EL (cell line): ENCODE measurements at places on chromosomes 5 and 9.

- DNase-seq, result peak; percentile 37
Observed at GRCh38 chr5:120415985-120416384, 48.1 kb upstream of the PRR16 start.

GRCh38 chr5:159971514-159971913 is 37.4 kb upstream of the TTC1 start:
- no peak for DNase-seq

- no peak for DNase-seq
Observed at GRCh38 chr5:151138114-151138513, 19.5 kb downstream of the ANXA6 start.

- no peak for DNase-seq
Observed at GRCh38 chr5:110965773-110966581, 105.5 kb upstream of the TSLP start.

DNA sequence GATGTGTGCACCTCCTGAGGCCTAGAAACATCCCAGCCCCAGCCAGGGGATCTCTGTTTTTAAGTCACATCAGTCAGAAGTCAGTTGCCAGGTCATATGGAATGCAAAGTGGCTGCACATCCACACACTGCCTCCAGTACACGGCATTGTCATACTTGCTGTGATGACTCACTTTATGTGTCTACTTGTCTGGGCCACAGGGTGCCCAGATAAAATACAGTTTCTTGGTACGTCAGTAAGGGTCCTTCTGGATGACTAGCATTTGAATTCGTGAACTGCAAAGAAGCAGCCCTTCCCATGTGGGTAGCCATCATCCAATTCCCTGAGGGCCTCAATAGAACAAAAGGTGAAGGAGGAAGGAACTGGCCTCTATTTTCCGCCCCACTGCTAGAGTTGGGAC is 27.7 kb downstream of the AUH start:
- DNase-seq, result peak; percentile 52

DNA sequence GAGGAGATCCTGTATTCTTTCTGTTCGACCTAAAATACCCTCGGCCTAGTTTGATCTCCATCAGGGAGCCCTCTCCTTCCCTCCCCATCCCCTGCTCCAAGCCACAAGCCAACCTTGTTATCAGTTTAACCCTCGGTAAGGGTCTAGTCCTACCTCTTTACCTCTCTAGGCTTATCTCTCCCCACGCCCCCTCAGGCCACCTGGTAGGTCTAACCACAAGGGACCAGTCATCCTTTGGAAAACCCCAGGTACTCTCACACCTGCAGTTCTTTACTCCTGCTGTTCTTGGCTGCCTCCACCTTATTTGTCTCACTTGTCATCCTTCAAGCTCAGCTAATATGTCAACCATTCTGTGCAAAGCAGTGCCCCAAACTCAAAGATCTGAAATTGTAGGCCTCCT is 78.7 kb downstream of the RAD23B start:
- DNase-seq, result no peak

GRCh38 chr9:94960964-94961363 is 234.5 kb downstream of the AOPEP start:
- DNase-seq, result no peak

- DNase-seq, result no peak
Observed at GRCh38 chr5:1971944-1972343, 89.2 kb upstream of the IRX4 start.

DNA sequence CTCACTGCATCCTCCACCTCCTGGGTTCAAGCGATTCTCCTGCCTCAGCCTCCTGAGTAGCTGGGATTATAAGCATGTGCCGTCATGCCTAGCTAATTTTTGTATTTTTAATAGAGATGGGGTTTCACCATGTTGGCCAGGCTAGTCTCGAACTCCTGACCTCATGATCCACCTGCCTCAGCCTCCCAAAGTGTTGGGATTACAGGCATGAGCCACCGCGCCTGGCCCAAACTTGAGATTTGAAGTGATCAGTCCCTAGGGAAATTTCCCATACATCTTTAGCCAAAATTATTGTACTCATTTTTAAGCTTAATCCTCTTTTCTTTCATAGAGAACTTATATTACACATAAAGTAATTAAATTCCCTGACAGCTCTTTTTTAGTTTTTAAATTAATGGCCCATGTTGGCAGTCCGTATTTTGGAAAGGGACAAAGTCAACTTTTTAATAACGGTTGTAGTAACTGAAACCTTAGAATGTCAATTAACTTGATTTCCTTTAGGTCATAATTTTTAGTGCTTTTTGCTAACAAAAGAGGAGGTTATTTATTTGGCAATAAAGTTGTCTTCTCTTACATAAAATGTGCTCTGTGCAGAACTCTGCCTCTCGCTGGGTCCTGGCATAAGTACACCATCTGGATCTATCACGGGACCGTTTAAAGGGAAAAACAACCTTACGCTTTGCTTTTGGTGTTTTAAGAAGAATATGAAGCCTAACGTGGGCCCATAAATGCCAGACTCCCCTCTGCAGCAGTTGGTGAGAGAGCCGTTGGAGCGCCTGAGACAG is 142.3 kb upstream of the OTULINL start:
- DNase-seq, result no peak

DNA sequence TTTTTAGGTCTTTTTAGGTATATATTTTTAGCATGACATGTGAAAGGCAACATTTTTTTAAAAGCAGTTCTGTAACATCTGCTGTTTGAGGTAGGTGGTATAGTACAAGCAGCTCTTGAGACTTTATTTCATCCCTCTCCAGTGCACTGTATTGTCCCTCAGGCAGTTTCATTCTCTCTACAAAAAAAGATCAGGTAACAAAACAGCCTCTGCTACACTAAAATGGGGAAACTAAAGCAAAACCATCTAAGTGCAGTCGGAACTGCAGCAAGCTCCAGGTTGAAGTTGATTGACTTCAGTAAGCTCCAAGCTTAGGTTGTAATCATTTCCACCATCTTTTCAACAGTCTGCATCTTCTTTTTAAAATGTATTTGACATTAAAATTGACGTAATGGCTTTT is 195.6 kb downstream of the DEPDC1B start:
- DNase-seq, result no peak

DNA sequence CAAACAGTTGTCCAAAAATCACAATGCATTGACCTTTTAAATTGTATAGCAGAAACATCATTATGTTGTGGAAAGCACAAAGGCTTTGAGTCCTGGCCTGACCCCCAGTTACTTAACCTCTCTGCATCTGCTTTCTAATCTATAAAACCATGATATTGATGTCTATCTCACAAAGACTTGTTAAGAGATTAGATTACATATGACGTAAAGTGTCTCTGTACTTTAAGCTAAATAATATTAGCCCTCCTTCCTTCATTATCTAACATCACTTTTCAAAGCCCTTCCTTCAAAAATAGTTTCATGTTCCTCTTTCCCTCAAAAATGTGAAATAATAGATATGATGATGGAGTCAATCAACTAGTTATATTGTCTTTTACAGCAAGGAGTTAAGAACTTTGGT is 3.4 kb downstream of the ADAMTS6 start:
- no peak for DNase-seq

- peak; percentile 38 for DNase-seq
Observed at GRCh38 chr9:92763721-92764380, 782 bp downstream of the BICD2 start.

- no peak for DNase-seq
Observed at GRCh38 chr9:110975278-110975677, 63.0 kb downstream of the LPAR1 start.

GRCh38 chr5:178462816-178463215 is 127.4 kb downstream of the COL23A1 start:
- no peak for DNase-seq

DNA sequence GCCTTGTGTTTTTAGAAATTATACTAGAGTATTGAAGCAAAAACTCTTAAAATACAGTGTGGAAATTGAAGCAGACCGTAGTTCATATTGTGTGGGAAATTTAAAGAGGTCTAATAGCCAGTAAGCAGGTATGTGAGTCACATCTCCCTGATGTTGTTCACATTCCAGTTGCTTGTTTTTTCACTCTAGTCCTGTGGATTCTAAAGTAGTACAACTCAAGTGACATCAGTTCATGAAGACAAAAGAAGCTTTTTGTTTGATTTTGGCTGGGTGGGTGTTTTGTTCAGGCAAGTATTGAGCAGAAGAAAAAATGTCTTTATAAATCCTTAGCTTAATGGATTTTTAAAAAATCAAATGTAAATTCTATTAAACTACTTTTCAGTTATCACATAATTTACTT is 216.2 kb downstream of the MAN2A1 start:
- DNase-seq, result no peak

GRCh38 chr9:6733831-6734230 is 23.9 kb upstream of the KDM4C start:
- DNase-seq, result no peak

- DNase-seq, result peak; percentile 43
Observed at GRCh38 chr9:3740690-3741419, 215.1 kb upstream of the RFX3 start.

- DNase-seq, result no peak
Observed at GRCh38 chr9:95985440-95986055, 110.1 kb downstream of the ERCC6L2 start.

DNA sequence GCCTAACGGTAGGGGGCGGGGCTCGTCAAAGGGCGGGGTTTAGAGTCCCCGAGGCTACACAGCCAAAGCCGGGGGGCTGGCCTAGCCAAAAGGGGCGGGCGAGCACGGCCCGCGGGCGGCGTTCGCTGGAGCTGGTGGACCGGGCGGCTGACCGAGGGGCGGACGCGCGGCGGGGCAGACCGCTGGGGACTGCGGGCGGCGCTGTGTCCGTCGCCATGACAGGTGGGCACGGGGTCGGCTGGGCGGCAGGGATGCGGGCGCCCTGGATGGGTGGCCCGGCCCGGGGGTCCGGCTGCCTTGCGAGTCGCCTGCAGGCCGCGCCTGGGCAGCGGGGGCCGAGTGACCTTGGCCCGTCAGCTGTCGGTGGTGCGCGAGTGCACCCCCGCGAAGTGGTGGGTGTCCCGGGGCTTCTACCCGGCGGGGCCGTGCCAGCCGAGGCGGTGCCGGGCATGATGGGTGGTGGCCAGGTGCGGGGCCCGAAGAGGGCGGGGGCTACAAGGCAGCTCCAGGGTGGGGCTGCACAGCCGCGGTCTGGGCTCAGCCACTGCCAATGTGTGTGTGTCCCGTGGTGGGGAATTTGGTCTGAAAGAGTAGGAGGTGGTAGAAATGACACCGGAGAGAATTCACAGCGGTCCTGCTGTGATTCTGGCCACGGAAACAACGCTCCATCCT is at the start of gene CARD19:
Gene CARD19 (plus strand): TSS at position 87 of the 672 bp plus-strand sequence. CDS start 129 bp downstream, at position 216.
- DNase-seq, result peak; percentile 33

- DNase-seq, result no peak
Observed at GRCh38 chr5:150605546-150605945, 34.9 kb upstream of the SYNPO start.

DNA sequence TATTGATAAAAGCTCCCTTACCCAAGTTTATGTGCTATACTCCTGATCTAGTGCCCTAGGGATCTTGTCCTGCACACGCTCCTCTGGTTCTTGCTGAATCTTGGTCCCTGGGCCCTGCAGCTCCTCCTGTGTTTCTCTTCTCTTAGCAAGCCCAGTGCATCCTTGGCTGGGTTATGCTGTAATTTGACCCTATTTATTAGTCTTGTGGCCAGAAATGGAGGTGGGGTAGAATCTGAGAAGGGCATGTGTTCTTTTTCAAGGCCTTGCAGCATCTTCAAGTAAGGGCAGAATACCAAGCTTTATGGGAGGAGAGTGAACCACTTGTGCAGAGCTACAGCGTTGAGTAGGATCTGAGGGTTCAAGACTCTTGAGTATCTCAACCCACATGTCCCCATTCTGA is 366.8 kb downstream of the FAM170A start:
- no peak for DNase-seq

- no peak for DNase-seq
Observed at GRCh38 chr9:94584555-94584954, 9.1 kb downstream of the FBP2 start.

DNA sequence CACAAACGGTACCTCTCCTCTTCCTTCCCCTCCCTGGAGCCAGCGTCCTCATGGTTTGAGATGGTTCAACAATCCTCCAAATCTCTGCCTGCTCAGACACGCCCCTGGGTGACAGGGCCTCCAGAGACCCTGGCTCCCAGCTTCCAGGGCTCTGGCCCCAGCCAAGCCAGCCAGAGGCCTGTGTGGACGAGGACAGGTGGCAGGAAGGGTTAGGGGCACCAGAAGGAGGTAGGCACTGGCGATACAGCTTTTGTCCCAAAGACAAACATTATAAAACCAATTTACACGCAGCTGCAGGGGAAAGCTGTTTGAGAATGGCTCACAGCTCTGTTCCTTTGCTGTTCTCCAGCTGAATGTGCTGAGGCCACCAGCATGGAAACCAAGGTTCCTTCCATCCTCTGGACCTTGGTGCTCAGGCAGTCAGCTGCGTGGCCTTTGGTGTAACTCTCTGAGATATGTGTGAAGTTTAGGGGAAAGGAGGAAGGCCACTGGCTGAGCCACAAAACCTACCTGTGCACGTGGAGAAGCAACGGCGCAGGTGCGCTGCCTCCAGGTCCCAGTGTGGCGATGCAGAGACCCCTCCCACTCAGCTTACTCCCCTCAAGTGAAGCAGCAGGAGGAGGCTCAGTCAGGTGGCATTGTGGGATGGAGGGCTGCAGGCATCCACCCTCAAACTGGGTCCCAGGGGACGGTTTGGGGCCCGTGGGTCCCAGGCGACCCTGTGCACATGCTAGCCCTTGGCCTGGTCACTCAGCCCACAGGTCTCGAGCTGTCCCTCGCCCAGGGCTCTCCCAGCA is 4.3 kb upstream of the QRFP start:
- no peak for DNase-seq

GRCh38 chr5:103648086-103648485 is 85.5 kb upstream of the NUDT12 start:
- DNase-seq, result no peak

- DNase-seq, result no peak
Observed at GRCh38 chr5:175797521-175798038, 73.8 kb upstream of the CPLX2 start.

GRCh38 chr9:76395381-76395780 is 1.2 kb upstream of the RFK start:
- no peak for DNase-seq

DNA sequence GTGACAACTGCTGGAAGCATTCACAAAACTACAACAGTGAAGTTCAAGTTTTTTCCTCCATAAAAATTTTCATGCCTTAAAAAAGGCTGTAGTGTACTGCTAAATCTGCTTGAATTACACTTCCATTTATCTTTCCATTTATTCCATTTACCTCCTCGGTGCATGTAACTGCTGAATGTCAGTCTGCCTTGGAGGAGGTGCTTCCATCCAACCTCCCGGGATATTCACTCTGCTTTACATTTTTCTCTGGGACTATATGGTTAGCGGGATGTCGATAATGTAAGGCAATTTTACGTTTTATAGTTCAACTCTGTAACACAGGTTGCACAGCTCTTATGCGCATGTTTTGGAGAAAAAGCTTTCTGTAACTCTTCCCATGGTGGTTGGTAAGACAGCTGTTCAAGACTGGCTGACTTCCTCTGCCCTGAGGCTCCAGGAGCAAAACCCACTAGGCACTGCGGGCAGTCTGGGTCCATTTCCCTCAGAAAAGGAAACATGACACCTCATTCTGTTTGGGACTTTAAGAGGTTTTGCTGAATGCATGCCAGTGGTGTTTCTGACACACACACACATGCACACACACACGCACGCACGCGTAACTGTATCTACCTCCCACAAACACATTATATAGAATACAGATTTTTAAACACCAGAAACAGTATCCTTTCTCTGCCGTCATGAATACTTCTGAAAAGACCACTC is 66.1 kb downstream of the SPTLC1 start:
- DNase-seq, result peak; percentile 16
